ENCODE measurements at places on chromosomes 2 and 18. TPM values are rescaled to one million over a fixed set of nuclear protein-coding genes. Genes with fewer than 3 reads are reported as not detected.

OSBPL1A gene
- total RNA-seq = 1.4 TPM

TMEM247 gene
- not detected for total RNA-seq

PRKAG3 gene
- not detected for total RNA-seq

SERPINB5 gene
- not detected for total RNA-seq

Data from activated naive CD4-positive, alpha-beta T cell treated with anti-CD3 and anti-CD28 coated beads, Interleukin-2, amount 10 ng/mL, durations not matched to agents 5 hours and 36 hours (primary cell).